ENCODE measurements at places on chromosomes 5 and 9.
A peak's percentile ranks its signal among the peaks of the same experiment; 100 is the strongest.

DNA sequence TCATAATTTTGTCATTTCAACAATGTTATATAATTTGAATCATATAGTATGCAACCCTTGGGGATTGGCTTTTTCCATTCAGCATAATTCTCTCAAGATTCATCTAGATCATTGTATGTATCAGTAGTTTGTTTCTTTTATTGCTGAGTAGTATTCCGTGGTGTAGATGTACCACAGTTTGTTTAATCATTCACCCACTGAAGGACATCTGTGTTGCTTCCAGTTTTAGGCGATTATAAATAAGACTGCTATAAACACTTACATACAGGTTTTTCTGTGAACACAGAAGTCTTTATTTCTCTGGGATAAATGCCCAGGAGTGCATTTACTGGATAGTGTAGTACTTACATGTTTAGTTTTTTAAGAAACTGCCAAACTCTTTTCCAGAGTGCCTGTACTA lies 374.1 kb downstream of the DEPDC1B start:
- DNase-seq, result no peak

DNA sequence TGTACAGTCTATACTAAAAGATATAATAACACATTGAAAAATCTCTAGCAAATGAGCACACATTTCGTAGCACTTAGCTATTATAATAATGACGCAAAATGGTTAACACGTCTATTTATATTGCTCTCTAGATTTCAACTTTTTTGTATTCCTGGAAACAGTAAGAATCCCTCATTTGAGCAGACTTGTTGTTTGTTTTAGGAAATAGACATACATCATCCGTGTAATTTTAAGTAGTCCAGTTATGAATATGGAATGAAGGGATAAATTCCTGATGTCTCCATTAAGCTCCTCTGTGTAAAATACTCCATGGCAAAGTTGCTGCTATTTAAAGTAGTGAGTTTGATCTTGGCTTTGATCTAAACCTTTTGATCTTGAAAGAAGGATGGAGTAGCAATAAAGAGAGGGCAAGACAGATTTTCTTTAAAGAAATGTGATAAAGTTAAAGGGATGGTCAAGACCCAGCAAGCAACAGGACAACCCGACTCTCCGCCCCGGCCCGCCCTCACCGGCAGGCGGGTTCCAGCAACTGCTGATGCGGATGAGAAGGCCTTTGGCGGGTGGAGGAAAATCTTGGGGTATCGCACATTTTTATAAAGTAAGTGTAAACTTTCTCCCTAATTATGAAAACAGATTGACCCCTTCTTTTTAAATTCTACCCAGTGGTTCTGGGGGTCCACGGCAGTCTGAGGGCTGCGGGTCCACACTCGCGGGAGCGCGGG lies 277.4 kb downstream of the AOPEP start:
- no peak for DNase-seq

- DNase-seq, result no peak
Observed at GRCh38 chr5:33801292-33801691, 90.5 kb downstream of the ADAMTS12 start.

- DNase-seq, result no peak
Observed at GRCh38 chr5:144438237-144438636, 267.6 kb downstream of the KCTD16 start.

- DNase-seq, result no peak
Observed at GRCh38 chr9:127176631-127177030, 54.2 kb upstream of the ANGPTL2 start.

DNA sequence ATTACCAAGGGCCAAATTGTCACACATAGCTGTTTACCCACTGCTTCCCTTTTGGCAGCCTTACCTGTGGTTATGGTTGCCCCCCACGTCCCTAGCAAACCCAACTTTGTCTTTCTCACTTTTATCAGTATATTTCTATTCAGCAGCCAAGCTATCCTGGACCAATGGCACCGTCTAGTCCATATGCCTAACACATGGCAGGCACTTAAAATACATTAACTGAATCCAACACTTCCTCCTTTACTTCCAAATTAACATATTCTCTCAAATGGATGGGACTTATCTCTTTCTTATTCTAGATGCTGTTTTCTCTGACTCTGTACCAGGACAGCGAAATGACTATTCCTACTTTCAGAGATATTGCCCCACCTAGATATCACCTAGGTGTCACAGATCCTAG lies 50.9 kb upstream of the SLC44A1 start:
- DNase-seq, result no peak

DNA sequence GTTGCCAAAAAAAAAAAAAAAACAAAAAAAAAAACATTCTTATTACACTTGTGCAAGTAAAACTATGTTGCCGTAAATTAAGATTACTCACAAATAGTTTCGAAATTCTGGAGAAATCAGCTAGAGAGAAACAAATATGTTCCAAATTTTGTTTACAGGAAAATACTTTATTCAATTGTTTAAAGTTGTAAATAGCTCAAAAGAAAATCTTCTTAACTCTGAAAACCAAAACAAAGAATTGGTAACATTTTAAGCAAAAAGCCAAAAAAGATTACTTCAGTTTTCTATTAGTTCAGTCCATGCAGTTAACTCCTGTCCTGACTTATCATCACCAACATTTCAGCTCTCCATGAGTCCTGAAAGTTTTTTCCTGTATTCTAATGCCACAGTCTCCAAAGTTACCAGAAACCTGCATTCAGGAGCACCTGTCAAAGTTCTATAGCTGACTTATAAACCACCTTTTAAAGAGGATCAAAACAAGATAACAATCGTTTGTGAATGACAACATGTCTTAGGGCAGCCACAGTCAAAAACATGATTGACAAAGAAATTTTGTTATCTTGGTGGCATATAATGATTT lies 194.1 kb downstream of the RANBP17 start:
- no peak for DNase-seq

DNA sequence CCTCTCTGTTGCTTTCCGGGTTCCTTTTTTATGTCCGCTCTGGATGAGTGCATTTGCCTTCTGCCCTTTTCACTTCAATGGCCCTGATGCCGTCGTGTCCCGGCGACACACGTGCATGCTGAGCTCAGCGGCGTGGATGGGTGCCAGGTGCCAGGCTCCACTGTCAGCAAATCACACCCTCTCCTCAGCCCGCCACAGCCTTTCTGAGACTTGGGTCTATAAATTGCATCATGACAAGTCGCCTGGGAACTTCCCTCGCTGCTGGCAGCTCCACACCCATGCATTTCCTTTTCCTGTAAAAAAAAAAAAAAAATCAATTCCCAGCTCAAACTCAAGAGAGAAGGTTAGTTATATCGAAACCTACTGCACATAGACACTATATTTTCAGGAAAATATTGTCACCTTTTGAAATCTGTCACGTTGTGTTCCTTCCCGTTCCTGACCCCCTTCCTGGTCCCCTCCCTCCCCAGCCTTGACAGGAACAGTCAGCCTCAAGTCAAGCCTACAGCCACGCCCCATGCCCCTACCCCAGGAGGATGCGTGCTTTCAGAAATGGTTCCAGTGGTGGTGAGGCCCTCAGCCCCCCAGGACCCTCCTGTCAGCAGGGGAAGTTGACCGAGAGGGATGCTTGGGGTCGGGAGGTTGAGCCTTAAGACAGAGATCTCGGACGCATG lies 110.3 kb upstream of the PTCH1 start:
- DNase-seq, result no peak

DNA sequence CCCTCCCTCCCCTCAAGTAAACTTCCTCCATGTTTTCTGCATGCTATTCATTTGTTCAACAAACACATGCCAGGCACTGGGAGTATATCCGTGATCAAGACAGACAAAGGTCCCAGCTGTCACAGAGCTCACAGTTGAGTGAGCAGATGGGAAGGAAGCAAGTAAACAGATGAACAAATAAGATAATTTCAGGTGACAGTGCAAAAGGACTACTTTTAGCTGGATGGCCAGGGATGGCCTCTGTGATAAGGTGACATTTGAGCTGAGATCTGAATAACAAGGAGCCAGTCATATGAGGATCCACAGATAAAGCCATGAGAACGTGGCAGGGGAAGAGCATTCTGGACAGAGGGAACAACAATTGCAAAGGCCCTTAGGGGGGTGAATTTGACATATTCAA lies 121.7 kb upstream of the RAD23B start:
- peak; percentile 93 for DNase-seq

DNA sequence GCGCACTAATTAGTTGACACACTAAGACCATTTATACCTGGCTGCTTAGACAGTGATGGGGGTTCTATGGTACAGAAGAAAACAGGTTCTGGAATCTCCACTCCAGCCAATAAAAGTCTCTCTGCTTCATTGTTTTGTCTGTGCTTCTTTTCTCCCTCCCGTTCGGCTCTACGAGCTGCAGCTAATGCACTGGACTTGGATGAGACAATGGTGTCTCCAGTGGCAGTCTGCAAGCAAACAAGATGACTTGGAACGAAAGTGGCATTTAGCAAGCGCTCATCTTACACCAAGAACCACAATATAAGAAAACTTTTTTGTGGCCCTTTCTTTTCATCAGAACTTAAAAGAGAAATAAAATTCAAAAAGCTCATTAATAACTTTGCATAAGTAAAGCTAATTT lies 30.2 kb downstream of the GFM2 start:
- DNase-seq, result no peak

GRCh38 chr5:153618867-153619266 lies 128.4 kb downstream of the GRIA1 start:
- DNase-seq, result no peak

GRCh38 chr9:96121136-96121535 lies 180.8 kb downstream of the HSD17B3 start:
- DNase-seq, result no peak

GRCh38 chr5:74766418-74766848 lies 484 bp downstream of the GFM2 start:
- no peak for DNase-seq

DNA sequence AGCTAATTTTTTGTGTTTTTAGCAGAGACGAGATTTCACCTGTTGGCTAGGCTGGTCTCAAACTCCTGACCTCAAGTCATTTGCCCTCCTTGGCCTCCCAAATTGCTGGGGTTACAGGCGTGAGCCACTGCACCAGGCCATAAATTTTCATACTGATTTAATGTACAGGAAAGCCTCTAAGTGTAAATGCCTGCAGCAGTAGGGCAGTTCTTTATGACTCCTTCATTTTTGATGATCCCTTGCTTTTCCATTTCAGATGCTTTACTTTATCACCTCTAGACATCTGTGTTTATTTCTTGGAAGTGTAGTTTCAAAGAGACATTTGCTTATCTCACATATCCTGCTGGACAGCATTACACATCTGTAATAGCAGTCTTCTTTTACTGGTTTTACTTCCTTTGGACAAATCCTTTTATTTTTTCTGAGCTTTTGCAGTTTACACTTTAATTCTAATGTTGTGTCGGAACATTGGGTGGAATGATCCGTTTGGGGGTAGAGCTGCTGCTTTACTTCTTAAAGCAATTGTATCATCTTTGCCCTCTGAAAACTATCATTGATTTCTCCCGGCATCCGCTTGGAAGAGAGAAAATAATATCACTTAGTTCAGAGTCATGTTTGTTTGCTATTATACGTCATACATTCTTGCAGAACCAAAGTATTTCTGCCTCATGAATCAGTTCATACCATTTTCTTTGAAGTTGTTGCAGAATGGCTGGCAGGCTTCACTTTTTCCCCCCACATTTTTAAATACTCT lies 36.0 kb downstream of the SCGB3A1 start:
- DNase-seq, result no peak

- DNase-seq, result no peak
Observed at GRCh38 chr5:131206772-131207171, 36.0 kb downstream of the LYRM7 start.

GRCh38 chr5:148474025-148474511 lies 90.3 kb downstream of the FBXO38 start:
- no peak for DNase-seq

DNA sequence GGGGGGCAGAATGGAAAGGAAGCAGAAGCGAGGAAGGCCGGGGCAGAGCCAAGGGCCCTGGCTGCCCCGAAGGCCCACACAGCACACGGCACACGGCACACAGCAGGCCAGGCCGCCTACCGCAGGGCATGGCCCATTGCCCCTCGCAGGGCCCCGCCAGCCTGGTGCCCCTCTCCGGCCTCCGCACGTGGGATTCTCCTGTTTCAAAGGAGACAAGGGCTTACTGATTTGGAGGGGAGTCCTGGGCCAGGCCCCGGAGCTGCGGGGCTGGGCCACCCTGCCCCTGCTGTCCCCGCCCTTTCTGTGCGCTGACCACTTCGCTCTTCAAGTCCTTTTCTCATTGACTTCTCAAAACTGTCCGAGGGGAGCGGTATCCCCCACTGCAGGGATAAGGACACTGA lies 7.7 kb upstream of the PHYKPL start:
- no peak for DNase-seq

- no peak for DNase-seq
Observed at GRCh38 chr5:169974121-169974770, 6.0 kb downstream of the INSYN2B start.

- no peak for DNase-seq
Observed at GRCh38 chr5:157004893-157005551, 42.0 kb upstream of the TIMD4 start.

GRCh38 chr5:93819668-93820067 lies 78.3 kb upstream of the POU5F2 start:
- no peak for DNase-seq

GRCh38 chr5:159105145-159106053 lies 5.7 kb upstream of the EBF1 start:
- DNase-seq, result no peak

DNA sequence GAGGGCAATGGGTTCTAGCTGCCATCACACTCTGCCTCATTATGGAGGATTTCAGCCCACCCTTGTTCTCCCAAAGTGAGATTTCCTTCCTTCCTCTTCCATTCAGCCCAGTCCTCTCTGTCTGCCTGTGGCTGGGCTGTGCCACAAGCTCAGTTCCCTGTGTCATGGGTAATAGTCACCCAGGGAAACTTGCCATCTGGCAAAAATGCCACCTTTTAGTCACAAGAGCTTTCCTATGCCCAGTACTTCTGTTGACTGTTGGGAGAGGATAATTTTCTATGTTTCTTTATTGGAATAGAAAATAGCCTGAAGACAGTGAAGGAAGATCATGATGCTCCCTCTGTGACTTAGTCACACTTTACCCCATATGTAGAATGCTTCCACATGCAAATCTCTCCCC lies 71.4 kb downstream of the TLR4 start:
- no peak for DNase-seq

- DNase-seq, result no peak
Observed at GRCh38 chr5:93348231-93348630, 232.8 kb downstream of the NR2F1-AS1 start.

DNA sequence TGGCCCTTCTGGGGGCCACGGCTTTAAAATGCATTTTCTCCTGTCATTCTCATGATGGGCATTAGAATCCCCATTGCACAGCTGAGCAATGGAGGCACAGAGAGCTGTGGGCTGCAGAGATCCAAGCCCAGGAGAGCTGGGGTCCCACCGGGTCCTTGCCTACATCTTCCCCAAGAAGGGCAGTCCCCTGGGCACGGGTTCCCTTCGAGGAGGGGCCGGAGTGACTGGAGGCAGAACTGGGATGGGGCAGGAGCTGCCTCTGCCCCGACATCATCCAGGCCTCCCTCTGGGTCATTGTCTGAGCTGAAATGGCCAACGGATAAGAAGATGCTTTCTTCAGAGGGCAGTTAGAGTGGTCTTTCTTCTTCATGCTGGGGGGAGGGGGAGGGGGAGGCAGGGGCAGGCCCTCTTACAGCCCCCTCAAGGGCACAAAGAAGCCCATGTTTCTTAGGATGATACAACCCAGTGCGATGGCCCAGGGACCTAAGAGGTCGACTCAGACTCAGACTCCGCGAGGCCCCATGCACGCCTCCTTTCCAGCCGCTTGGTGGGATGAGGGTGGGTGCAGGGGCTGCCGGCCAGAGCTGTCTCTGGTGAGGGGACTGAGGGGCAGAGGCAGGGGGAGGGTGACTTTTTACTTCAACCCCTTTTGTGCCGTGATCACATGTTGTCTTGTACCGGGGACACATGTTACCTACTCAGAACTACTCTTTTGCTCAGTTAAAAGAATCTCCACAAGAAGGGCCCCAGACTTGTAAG lies 112.4 kb upstream of the IRX2 start:
- no peak for DNase-seq

GRCh38 chr5:157540124-157540523 lies 35.5 kb downstream of the ADAM19 start:
- DNase-seq, result no peak
